ENCODE measurements at places on chromosomes 1 and 21. TPM values are rescaled to one million over a fixed set of nuclear protein-coding genes. Genes with fewer than 3 reads are reported as not detected.

CHIA gene
- total RNA-seq = not detected

PDPN gene
- 2.0 TPM for total RNA-seq

DNA sequence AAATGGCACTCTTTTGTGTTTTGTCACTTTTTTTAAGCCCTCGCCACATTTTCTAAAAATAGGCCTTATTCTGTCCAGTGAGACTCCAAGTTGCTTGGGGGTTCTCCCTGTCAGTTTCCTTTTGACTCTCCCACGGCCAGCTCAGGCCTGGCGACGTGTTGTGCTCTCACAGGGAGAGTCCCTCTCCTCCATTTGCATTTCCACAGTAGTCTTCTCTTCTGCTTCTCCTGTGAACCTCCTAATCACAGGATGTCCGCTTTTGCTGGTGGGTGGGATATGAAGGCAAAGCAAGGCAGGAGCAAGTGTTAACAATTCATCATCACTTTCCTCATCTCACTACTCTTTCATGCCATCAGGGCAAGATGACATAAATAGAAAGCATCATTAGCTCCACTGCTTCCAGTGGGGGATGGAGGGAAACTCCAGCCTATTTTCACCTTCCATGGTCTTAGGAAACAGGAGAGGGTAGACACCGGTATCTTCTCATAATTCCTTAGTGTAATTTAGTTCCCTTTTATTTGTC lies 99.8 kb downstream of the INTS7 start:
- no peak for DNase-seq

DNA sequence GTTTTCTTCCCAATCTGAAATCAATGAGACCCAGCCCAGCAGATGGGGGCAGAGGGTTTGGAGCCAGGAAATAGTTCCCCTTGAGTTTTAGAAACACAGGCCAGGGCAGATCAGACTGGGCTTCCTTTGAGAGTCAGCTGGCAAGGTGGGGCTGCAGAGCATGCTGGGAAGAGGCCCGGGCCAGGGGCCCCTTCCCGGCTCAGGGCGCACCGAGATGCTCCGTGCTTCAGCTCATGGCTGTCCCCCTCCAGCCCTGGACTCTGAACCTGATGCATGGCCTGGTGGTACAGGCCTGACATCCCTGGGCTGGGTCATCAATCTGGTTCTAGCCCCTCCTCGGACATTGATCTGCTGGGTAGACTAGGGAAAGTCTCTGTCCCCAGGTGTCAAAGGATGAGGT lies 65.1 kb upstream of the RUNX3 start:
- DNase-seq = no peak

GRCh38 chr1:37647281-37647680 lies 12.6 kb upstream of the RSPO1 start:
- DNase-seq = no peak

DNA sequence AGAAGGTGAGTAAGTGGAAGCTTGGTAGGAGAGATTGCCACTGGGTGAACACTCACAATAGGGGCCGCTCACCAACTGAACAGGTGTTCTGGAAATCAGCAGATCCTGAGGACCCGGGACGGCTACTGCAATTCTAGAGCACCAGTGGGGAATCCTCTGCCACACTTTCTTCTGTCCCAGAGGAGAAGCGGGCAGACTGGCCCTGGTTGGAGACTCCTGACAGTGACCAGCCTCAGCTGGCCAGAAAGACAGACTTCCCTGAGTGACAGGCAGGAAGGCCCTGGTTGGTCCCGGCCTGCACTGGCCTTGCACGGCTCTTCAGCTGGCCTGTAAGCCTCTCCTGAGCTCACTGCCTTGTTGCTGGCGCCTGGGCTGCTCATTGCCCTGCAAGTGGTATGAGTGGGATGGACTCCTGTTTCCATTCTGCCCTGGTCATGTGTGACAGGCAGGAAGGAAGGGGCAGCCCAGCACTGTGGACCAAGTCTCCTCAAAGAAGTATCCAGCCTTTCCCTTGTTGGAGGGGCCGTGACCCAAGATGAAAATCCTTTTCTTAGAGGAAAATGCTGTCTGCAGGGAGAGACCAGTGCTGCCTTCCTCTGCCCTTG lies 34.5 kb downstream of the MAN1C1 start:
- DNase-seq = no peak

- no peak for DNase-seq
Observed at GRCh38 chr1:2878591-2878990, 77.1 kb upstream of the TTC34 start.

DNA sequence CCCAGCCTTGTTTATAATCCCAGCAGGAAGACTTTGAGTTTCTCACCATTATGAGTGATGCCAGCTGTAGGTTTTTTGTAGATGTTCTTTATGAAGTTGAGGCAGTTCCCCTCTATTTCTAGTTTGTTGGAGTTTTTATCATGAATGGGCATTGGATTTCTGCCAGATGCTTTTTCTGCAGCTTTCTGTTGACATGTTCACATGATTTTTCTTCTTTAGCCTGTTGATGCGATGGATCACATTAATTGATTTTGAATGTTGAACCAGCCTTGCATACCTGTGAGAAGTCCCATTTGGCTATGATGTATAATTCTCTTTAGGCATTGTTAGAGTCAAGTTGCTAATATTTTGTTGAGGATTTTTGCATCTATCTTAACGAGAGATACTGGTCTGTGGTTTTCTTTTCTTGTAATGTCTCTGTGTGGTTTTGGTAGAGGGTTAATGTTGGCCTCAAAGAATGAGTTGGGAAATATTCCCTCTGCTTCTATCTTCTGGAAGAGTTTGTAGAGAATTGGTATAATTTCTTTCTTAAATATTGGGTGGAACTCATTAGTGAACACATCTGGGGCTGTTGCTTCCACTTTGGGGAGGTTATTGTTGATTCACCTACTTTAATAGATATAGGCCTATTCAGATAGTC lies 33.2 kb downstream of the ZBTB40 start:
- DNase-seq = no peak

Data from fibroblast of the aortic adventitia (primary cell).